ENCODE measurements at places on chromosomes 7 and 10. TPM values are rescaled to one million over a fixed set of nuclear protein-coding genes. Genes with fewer than 3 reads are reported as not detected.
A peak's percentile ranks its signal among the peaks of the same experiment; 100 is the strongest.

The SPDYE1 gene
- not detected for total RNA-seq

- no peak for DNase-seq
These were observed 9.3 kb downstream of the KCNIP2 start for GRCh38 chr10:101834341-101834740.

GRCh38 chr10:73889014-73889413 is 14.7 kb upstream of the CAMK2G start:
- peak; percentile 59 for DNase-seq

- no peak for DNase-seq
These were observed 449.9 kb downstream of the POM121L12 start for GRCh38 chr7:53485354-53485753.

GRCh38 chr7:79093421-79093820 is 360.0 kb downstream of the MAGI2 start:
- DNase-seq: no peak

The ARHGAP22 gene
- total RNA-seq: 60.2 TPM

The HPSE2 gene
- not detected for total RNA-seq

The TFPI2 gene
- total RNA-seq: 97.3 TPM

- peak; percentile 7 for DNase-seq
These were observed at the start of gene ARMC3 for GRCh38 chr10:22927661-22928403. TSS of gene ARMC3 (plus strand) at chr10:22928053. CDS start at chr10:22931997, 3,944 bp downstream.

DNA sequence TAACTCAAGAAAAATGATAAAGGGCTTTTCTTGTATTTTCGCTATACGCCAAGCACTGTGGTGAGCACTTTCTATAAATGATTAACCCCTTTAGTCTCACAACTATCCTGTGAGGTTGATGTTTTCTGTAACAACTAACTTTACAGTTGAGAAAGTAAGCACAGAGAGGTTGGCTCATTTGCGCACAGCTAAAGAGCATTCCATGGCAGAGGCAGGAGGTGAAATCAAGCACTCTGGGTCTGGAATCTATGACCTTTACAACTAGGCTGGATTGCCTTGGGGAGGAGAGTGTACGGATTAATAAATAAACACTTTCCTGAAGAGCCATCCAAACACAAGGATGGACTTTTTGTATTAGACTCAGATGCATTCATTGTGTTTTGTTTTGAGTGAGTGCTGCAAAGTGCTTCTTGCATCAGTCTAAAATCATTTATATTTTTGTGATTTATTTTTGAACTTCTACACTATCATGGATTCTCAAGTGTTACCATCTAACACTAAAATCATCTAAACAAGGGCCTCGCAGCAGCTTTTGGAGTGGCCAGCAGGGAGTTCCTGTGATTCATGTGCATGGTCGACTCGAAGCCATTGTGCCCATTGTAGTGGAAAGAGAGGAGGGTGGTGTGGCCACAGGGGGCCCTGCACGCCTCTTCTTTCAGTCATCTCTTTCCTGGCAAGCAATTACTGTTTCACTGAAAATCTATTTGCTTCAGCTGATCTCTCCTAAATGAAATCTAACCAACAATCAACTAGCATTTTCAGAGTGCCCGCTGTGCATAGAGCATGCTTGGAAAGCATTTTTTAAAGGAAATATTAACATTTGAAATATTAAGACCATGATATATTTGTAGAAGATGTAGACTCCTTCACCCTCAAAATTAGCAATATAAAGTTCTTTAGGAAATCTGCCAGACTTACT is 633.4 kb upstream of the COBL start:
- DNase-seq: no peak

GRCh38 chr7:45229156-45229920 is 71.7 kb downstream of the RAMP3 start:
- no peak for DNase-seq

DNA sequence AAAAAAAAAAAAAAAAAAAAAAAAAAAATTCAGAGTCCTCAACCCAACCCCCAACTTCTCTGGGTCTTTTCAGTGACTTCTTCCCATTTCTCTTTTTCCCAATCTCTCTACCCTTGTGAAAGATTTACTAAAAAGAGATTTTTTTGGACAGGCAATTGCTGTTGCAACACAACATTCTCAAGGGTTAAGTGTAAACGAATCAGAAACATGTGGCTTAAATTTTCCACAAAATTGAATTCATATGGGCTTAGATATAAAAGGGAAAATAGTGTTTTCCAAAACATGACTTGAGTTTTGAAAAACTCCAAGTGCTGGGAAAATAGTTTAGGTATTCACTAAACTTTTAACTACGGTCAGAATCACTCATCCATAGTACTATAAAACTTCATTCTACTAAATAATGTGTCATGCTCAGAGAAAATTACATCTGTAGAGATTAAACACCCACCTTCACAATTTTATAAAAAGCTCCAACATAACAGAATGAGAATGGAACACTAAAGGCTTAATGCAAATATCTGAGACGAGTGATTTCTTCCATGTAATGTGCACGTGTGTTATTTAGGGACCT is 643.1 kb downstream of the PARD3 start:
- peak; percentile 88 for DNase-seq

The IQUB gene
- total RNA-seq: 0.81 TPM

- no peak for DNase-seq
These were observed 56.1 kb downstream of the CDK1 start for GRCh38 chr10:60834401-60834800.
